Stimulated activated naive CD4-positive, alpha-beta T cell treated with Interleukin-2 at 50 U/mL for 16 hours (primary cell): ENCODE measurements at places on chromosomes 5 and 9.

DNA sequence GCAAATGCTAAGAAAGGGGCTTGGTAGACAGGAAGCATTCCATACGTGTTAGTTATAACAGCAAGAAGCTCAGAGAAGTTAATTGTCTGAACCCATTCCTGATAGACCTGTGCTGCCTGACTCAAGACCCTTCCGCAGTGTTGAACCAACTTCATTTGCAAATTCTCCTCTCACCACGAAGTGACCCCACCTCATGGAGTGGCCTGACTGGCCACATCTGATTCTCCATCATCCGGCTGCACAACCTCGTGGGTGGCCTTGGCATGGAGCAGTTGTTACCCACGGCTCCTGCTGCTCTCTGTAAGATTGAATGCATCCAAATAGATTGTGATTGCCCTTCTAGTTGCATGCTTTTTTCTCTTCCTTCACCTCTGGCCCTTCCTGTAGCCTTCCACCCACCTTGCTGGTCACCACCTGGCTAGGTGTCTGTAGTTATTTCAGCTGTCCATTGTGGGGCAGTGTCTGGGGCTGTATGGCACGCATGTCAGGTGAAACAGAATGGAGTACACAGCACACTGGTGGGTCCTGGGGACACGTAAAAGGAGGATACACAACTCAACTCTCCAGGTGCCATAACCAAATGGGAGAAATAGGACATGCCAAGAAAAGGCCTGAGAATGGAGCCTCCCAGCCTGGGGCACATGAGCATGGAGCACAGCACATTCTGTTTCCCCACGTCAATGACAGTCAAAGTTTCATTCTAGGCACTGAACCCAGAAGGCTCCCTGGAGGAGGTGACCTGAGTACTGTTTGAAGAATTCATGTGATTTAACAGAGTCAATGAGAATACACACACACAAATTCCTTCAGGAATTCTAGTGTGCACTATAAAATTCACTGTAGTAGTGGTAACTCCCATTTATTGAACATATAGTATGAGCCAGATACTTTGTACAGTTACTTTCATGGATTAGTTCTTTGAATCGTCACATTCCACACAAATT, 70.5 kb upstream of the PTCH1 start:
- DNase-seq, result no peak

DNA sequence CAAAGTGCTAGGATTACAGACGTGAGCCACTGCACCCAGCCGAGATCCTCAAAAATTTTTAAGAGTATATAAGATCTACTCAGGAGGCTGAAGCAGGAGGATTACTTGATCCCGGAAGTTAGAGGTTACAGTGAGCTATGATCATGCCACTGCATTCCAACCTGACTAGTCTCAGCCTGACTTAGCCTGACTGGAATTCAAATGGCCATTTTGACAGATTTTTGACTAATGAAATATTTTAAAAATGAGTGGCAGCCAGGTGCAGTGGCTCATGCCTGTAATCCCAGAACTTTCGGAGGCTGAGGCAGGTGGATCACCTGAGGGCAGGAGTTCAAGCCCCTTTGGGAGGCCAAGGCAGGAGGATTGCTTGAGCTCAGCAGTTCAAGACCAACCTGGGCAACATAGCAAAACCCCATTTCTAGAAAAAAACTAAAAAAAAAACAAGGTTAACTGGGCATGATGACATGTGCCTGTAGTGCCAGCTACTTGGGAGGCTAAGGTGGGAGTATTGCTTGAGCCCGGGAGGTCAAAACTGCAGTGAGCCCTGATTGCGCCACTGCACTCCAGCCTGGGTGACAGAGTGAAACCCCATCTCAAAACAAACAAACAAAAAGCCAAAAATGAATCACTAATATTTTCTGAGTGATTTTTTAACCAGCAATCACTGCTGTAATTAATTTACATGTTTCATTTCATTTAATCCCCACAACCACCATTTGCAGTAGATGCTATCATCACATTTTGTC, 16.6 kb downstream of the ATOX1 start:
- DNase-seq, result no peak

DNA sequence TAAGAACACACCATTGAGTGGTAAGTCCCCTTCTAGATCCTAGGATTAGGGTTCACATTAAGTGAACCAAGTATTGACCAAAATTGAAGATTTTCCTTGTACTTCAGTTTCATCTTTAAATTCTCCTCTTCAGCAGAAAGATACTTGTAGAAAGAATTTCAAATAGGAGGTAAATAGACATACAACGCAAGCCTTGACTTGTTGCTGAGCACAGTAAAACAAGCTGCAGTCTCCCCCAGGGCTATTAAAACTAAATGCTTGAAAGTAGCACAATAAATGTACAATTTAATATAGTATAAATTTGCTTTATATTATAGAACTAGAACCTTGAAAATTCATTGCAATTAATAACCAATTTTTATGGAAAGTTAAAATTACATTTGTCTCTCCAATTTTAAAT, 170.1 kb upstream of the TARS1 start:
- DNase-seq, result no peak

DNA sequence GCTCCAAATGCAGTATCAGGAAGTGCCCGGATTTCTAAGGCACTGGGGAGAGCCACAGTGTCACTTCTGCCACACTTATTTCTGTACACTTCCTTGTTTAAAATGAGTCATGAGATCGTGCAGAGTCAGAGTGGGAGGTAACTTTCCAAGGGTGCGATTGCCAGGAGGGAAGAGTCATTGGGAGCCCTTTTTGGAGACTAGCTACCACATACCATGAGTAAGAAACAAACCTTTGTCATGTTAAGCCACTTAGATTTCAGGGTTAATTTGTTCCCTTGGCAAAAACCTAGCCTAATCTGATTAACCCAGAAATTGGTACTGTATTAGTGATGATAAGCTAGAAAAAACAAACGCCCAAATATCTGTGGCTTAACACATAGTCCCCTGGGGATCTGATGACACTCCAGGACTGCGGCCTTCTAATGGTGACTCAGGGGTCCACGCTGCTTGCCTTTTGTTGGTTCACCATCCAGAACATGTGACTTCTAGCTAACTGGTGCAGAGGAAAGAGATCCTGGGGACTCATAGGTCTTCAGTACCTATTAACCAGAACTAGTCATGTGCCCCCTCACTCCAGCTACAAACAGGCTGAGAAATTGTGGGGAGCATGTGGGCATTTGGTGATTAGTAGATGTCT, 48.6 kb upstream of the TLE1 start:
- no peak for DNase-seq

DNA sequence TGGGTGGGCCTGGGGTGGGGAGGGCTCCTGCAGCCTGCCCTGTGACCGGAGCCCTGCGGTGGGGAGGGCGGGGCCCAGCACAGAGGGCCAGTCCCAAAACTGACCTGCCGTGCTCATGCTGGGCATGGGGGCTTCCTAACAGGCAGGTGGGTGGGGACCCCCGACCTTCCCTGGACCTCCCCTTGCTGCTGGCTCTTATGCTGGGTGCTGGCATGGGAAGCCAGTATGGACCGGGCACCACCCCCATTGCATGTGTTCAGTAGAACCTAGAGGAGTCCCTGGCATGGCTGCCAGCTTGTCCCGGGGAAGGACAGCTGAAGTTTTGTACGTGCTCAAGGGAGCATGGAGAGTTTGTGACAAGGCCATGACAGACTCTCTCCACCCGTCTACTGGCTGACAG, 37.1 kb downstream of the WNK2 start:
- DNase-seq, result no peak

DNA sequence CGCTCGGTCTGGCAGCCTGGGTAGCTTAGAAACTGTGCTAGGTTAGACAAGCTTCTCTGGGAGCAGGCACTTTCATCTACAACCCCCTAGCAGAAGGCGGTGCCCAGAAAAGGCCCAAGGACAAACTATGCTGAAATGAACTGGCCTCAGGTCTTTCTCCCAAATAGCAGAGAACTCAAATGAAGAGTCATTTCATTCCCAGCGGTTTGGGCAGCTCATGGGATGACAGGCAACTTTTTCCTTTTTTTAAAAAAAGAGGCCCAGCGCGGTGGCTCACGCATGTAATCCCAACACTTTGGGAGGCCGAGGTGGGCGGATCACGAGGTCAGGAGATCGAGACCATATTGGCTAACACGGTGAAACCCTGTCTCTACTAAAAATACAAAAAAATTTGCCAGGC, 2.5 kb downstream of the RAPGEF1 start:
- DNase-seq, result no peak

DNA sequence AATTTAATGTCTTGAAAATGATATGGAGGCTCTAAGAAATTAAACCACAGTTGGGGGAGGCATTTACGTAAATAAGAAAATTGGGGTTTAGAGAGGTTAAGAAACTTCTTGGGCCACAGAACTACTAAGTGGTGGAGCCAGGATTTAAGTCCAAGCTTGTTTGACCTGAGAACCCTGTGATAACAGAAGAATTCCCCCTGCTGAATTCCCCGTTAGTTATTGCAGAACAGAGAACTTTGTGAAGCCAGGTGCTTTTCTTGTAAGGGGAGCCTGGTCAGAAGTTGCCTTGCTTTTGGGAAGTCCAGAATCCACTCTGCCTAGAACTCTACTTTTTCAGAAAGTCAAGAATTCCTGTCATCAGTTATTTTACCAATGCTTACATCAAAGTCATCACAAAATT, 309.3 kb upstream of the SEMA6A start:
- no peak for DNase-seq

DNA sequence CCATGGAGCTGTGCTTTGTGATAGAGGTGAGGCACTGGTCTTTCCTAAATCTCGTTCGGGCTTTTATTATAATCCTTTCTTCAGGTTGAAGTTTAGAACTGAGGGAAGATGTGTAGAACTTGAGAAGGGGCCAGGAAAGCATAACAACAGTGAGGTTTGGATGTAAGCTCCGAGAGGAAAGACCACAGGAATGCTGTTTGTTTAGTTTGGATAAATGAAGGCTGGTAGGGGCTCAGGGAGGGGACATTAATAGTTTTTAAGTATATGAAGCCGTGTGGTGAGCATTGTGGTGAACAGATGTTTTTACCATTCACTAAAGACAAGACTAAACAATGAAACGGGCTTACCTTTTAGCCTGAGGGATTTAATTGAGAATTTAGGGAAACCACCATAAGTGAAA, 130.8 kb downstream of the ARHGAP26 start:
- no peak for DNase-seq

DNA sequence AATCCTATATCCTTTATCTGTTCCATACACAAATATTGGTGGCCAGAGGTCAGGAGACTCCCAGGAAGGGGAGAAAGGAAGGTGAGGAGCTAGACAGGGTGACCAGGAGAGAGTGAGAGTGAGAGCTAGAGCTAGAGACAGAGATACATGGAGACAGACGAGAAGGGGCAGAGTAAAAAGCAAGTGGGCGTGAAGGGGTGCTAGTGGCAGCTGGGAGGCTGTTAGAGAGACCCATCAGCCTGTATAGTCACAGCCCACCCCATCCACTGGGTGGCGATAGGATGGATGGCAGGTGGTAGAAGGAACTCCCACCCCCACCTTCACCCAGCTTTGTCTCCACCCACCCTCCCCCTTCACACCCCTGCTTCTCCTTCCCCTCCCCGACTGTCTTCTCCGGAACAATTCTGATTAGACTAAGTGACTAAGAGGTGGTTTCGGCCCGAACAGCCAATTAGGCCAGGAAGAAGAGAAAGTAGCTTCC, 32.8 kb downstream of the PCDH1 start:
- DNase-seq, result no peak

DNA sequence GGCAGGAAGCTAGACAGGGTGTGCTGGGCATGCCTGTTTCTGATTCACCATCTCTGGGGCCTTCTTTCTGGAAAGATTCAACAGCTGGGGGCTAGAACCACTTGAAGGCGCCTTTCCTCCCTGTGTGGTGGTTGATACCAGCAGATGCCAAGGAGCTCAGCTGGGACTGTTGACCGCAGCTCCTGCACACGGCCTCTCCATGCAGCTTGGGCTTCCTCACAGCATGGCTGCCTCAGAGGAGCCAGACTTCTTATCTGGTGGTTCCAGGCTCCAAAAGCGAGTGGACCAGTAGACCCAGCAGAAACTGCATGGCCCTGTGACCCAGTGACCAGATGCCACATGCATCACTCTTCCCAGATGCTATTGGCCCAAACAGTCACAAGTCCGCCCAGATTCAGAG, 74.7 kb upstream of the COL5A1 start:
- DNase-seq, result no peak

GRCh38 chr5:14250748-14251701, 107.9 kb downstream of the TRIO start:
- DNase-seq, result no peak

- no peak for DNase-seq
Observed at GRCh38 chr9:124717597-124717996, 53.5 kb downstream of the NR6A1 start.

DNA sequence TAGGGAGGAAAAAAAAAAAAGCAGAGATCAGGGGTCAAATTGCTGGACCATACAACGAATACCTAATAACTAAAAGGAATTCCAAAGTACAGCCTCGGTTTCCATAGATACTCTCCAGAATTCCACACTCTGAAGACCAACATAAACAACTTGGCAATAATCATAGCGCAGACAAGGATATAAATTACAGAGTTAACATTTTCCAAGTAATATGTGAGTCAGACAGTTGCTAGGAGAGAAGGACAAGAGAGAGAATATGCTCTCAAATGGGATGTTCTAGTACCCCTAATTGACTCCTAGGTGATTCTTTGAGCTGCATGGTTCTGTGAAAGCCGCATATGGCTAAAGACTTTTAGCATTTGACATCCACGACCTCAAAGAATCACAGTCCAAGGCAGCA, 165.2 kb downstream of the FRMD3 start:
- no peak for DNase-seq

- no peak for DNase-seq
Observed at GRCh38 chr9:130990306-130990977, 18.5 kb upstream of the LAMC3 start.

GRCh38 chr5:127521138-127521770, 3.8 kb downstream of the PRRC1 start:
- DNase-seq, result no peak

DNA sequence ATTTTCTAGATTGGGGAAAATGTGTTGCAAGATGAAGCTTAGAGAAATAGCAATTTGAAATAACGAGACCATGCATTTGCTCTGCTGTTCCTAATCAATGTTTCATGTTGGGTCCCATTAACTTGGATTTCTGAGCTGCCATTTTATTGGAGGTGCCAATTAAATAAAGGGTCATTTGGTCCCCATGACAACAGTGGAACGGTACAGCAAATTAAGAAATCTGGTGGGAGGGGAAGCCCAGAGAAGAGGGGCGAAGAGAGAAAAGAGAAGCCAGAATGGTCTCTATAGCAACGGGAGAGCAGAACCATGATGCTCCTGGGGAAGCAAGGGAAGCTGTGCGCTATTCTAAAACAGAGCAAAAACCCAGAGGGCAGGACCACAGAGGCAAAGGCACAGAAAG, 120.2 kb downstream of the ENTREP1 start:
- DNase-seq, result no peak

- DNase-seq, result peak; percentile 32
Observed at GRCh38 chr9:35570709-35571504, 34.2 kb upstream of the TESK1 start.

DNA sequence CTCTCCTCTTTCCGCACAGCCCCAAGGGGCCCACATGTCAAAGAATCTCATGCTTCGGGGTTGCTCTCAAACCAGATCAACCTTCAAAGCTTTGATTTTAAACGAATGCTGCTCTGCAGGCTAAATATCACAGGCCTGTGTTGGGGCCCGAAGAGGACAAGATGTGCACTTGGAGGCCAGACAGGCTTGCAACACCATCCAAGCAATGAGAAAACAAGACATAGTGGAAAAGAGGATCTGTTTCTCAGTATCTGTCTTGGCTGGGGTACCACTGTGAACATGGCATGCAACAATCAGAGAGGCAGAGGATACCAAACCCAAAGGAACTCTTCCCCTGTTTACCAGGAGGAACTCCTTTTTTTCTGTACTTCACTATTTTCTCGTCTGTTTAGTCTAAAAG, 321.8 kb downstream of the SLIT3 start:
- DNase-seq, result no peak

GRCh38 chr5:72698481-72698880, 118.0 kb upstream of the TNPO1 start:
- no peak for DNase-seq

- DNase-seq, result no peak
Observed at GRCh38 chr5:83972236-83972635, 251.6 kb upstream of the HAPLN1 start.
